ENCODE measurements at places on chromosomes 1 and 21.

GRCh38 chr1:42736152-42736551, 3.9 kb downstream of the CLDN19 start:
- no peak for DNase-seq

GRCh38 chr1:153513023-153513422, 22.8 kb downstream of the S100A6 start:
- DNase-seq: no peak

DNA sequence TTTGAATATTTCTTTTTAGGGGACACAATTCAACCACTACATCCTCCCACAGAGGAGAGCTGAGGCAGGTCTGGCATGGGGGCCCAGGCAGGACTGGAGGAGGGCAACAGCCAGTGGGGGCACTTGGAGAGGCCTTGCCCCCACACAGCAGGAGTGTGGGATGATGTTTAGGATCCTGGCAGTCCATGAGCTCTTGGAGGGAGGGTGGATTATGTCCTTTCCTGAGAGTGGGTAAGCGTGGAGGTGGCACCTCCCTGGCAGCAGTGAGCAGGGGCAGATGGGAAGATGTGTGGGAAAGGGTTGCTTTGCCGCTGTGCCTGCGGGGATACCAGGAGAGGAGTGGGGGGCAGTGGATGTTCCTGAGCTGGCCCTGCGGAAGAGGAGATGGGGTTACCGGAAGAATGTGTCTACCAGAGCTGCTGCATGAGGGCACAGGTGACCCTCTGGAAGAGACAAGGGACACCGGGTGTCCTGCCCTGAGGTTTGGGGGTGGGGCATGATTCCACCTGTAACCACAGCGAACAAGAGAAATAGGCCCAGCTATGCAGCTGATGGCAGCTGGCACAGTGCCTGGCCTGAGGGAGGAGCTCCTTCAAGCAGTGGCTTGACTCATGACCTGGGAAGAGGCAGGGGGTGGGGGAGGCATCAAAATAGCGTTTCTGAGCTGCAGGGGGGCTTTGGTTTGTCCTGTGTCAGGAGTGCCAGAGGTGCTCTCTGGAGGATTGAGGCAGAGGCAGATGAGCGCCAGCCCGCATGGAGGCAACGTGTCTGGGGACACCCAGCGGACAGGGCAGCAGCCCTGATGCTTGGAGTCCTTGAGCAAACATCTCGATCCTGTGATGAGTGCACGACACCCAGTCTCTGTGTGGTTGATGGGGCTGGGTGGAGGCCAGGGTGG, 123.9 kb upstream of the TMPRSS2 start:
- peak; percentile 47 for DNase-seq

GRCh38 chr1:50605186-50605875, 182.1 kb upstream of the DMRTA2 start:
- DNase-seq: no peak

DNA sequence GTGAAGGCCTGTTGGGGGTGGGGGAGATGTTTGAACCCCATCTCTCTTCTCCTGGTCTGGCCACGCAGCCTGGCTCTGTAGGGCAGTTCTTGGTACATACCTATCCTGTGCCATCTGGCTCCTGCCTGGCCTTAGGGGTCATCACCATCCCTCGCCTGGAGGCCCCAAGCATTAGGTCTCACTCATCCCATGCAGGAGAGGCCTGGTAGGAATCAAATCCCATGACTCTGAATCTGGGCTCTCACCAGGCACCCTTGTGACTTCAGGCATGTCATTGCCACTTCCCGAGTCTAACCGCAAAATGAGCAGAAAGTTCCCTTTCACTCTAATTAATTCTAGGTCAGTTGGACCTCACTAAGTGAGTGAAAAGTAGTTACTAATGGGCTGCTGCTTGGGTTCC, 37.2 kb downstream of the ETNK2 start:
- no peak for DNase-seq

GRCh38 chr1:182735343-182735742, 51.0 kb upstream of the RGS8 start:
- no peak for DNase-seq

DNA sequence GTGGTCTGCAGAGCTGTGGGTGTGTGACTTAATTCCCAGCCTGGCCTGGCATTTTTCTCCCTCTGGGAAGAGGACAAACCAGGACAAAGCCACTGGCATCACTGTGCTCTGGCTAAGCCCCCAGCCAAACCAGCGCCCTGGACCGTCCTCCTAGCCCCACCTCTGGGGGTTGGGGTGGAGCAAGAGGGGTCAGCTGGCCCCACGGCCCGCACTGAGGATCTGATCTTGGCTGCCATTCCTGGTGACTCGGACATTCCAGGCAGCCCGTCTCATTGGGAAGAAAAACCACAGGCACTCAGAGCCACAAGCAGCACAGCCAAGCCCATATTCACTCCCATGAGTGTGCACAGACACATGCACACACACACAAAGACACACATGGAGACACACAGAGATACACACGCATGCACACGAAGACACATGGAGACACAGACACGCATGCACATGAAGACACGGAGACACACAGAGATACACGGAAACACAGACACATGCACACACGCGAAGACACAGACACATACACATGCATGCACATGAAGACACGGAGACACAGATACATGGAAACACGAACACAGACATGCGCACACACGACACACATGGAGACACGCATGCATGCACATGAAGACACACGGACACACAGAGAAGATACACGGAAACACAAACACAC, 2.3 kb upstream of the MXRA8 start:
- no peak for DNase-seq

DNA sequence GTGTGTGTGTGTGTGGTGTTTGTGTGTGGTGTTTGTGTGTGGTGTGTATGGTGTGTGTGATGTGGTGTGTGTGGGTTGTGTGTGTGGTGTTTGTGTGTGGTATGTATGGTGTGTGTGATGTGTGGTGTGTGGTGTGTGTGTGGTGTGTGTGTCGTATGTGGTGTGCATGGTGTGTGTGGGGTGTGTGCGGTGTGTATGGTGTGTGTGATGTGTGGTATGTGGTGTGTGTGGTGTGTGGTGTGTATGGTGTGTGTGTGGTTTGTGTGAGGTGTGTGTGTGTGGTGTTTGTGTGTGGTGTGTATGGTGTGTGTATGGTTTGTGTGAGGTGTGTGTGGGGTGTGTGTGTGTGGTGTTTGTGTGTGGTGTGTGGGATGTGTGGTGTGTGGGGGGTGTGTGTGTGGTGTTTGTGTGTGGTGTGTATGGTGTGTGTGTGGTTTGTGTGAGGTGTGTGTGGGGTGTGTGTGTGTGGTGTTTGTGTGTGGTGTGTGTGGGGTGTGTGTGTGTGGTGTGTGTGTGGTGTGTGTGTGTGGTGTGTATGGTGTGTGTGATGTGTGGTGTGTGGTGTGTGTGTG, 106.2 kb upstream of the ADAR start:
- no peak for DNase-seq

GRCh38 chr1:1039145-1039910, 19.4 kb downstream of the AGRN start:
- DNase-seq: no peak

GRCh38 chr1:118988186-118989005, at the start of gene TBX15:
Gene TBX15 (minus strand): TSS chr1:118988343. CDS start chr1:118987795, 548 bp downstream.
- DNase-seq: no peak

GRCh38 chr1:24635195-24635843, 7.8 kb upstream of the SRRM1 start:
- no peak for DNase-seq

DNA sequence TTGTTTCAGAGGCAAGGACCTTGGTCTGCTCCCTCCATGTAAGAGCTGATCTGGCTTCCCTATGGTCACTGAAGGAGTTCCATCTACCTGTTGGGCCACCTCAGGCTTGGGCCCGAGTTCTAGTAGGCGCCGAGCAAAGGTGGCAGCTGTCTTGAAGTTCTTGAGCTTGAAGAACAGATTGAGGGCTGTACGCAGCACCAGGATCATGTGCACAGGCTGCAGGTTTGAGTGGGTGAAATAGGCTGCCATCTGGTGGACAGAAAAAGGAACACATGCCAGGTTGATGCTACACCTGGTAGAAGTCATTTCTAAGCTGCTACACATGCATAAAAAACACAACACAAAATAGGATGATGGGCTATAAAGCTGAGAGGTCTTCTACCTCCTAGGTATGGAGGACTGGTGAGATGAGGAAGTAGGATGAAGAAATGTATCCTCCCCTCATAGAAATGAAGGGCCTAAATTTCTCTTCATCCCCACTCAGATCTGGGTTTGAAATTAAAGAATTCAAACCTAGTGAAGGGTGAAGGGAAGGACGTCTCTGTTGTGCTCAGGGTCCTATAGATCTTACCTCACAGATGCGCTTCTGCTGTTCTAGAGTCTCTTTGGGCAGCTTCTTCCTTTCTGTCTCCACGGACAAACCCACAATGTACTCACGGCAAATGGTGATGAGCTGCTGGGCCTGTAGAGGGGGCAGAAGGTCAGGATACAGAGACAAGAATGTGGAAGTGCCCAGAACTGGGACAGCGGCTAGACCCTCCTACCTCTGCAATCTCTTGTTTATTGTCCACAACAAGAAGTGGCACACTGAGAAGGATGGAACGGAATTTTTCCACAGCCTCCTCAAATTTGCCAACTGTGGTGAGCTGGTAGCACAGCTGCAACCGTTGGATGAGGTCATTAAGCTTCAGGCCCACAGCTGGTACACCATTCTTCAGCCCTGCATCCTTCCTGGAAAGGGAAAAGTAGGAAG, 6.6 kb upstream of the PEX19 start:
- DNase-seq: peak; percentile 61

DNA sequence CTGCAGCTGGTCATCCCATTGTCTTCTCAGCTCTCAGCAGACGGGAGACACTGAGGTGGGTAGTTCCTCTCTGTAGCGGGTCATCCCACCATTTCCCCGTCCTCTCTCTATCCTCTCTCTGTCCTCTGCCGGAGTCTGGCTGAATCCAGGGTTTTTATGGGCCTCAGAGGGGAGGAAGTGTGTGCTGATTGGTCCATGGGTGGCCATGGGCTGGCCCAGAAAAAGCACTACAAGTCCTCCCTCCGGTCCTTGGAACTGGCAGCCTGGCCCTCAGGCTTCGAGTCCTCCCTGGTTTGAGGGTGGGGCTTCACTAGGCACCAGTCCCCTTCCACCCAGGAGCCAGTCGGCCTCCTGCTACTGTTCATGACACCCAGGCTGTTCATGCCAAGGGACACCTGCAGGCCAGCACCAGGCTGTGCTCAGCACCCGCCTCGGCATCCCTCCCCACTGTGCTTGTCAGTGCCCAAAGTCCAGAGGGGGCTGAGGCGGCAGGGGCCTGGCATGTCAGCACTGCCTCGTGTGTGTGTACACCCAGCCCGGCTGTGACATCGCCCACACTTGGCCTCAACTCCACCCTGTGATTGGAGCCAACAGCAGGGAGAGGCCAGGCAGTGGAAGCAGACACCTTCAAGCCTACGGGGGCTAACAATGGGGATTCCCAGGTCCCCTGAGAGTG, 23.0 kb upstream of the LRRC8C start:
- no peak for DNase-seq
